ENCODE measurements at places on chromosomes 16 and 17. TPM values are rescaled to one million over a fixed set of nuclear protein-coding genes. Genes with fewer than 3 reads are reported as not detected.

C1QL1 gene
- total RNA-seq, result 33.0 TPM

CFAP97D1 gene
- total RNA-seq, result 0.07 TPM

MT1M gene
- not detected for total RNA-seq

CDH1 gene
- total RNA-seq, result 3.7 TPM

NCOR1 gene
- 74.8 TPM for total RNA-seq

CPPED1 gene
- total RNA-seq, result 23.2 TPM

JMJD6 gene
- total RNA-seq, result 66.9 TPM

SLC16A6 gene
- 0.30 TPM for total RNA-seq

WNT3 gene
- total RNA-seq, result 3.8 TPM

SCGB1C2 gene
- not detected for total RNA-seq
